PC-3 (cell line): ENCODE measurements at places on chromosomes 5 and 9.
A peak's percentile ranks its signal among the peaks of the same experiment; 100 is the strongest.

DNA sequence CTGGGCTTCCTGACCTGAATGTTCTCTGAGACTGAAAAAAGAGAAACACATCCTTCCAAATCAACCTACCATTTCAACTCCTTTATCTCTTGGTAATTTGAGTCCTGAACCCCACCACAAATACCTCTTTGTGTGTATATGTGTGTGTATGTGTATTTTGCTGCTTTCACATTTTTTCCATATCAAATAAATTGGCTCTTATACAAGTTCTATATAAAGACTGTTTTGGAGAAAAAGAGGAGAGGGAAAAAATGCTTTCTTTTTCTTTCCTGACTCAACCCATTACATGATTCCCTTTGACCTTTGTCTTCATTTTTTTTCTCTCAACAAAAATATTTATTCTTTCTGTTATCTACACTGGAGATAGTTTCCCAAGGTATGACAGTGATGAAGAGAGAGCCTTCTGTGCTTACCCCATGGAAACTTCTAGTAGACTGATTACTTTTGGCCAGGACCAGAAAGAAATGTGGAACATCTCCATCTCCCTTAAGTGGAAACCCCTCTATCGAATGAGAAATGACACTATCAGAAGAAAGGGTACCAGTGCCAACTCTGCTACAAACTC lies 85.3 kb downstream of the PAPPA start:
- no peak for DNase-seq

DNA sequence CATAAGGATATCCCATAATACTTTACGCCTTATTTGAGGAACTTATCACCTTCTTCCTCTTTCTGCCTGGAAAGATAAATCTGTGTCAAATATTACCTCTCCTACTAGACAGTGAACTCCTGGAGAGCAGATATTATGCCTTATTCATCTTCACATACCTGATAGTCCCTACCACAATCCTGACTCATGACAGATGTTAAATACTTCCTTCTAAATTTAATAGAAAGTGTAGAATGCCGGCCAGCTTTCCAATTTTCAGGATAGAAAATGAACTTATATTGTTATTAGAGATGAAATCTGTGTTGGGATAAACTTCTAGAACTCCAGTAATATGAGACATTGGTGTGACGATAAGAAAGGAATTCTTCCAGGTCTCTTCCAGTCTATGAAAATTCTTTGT lies 89.0 kb downstream of the GCNT4 start:
- DNase-seq: no peak

- peak; percentile 8 for DNase-seq
Measured at GRCh38 chr5:54563083-54563761, 45.7 kb downstream of the SNX18 start.

GRCh38 chr9:34985311-34985899 lies 4.1 kb upstream of the DNAJB5 start:
- DNase-seq: peak; percentile 65

- peak; percentile 89 for DNase-seq
Measured at GRCh38 chr5:39513236-39513635, 88.5 kb upstream of the DAB2 start.

GRCh38 chr5:149860801-149861322 lies 83.7 kb downstream of the PDE6A start:
- DNase-seq: peak; percentile 60

DNA sequence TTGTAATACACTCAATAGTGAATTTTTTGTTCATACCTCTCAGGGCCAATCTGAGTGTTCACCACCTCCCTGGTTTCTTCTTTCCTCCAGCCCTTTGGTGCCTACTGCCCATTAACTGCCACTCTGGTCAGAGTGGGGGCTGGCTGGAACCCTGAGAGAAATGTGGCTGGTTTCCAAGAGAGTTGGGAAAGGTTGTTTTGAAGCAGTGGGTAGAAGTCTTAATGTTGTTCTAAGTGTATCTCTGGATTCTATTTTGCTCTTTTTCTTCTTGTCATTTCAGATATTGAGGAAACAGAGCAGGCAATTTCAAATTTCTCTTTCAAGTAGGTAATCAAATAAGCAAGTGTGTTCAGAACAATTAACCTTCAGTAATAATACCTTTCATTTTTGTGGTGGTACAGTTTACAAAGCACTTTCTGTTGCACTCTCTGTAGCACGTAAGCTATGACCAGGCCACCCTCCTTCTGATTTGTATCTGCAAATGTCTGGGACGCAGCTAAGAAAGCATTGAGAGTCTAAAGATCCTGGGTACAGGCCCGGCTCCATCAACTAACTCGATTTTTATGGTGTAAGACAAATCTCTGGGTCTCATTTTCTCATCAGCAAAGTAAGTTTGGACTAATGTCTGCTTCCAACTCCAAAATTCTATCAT lies 8.4 kb downstream of the SLC1A3 start:
- no peak for DNase-seq

- no peak for DNase-seq
Measured at GRCh38 chr5:73440262-73440661, 8.3 kb downstream of the FOXD1 start.

DNA sequence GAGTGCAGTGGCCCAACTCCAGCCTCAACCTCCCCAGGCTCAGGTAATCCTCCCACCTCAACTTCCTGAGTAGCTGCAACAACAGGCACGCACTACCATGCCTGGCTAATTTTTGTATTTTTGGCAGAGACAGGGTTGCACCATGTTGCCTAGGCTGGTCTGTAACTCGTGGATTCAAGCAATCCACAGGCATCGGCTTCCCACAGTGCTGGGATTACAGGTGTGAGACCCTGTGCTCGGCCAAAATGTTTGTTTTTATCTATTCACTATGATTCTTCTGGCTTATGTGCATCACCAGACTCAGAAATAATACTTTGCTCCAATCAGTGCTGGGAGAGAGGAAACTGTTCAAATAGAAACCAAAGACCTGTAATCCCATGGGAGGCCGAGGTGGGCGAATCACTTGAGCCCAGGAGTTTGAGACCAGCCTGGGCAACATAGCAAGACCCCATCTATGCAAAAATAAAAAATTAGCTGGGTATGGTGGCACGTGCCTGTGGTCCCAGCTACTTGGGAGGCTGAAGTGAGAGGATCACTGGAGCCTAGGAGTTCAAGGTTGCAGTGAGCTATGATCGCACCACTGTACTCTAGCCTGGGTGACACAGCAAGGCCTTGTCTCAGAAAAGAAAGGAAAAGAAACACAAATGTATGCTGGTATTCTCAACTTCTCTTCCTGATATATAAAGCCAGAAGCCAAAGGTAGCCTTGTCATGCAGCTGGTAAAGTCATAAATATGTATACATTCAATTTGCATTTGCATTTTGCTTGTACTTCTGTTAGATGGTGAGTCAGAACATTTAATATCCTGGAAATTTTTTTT lies 4.5 kb downstream of the PIP5K1B start:
- no peak for DNase-seq

DNA sequence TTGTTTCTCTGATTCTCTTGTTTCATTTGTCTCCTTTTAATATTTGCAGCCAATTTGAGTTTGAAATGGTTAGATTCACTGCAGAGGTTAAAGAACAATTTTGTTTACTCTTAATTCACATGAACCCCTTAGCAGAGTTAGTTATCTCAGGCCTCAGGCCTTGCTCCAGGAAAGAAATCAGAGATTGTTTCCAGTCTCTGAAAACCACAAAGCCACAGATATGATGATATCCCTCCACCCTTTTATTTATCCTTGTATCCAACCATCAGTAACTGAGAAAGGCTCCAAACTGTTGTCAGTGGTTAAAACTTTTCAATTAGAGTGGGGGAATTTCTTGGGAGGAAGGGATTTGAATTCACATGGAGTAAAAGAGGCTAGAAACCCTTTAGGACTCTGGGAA lies 406.0 kb upstream of the DMAC1 start:
- DNase-seq: no peak
